Spleen (tissue), 13 donors: ENCODE measurements at places on chromosomes 3 and 15.

GRCh38 chr3:178480274-178480673 is 56.0 kb upstream of the KCNMB2 start:
- no peak for DNase-seq

DNA sequence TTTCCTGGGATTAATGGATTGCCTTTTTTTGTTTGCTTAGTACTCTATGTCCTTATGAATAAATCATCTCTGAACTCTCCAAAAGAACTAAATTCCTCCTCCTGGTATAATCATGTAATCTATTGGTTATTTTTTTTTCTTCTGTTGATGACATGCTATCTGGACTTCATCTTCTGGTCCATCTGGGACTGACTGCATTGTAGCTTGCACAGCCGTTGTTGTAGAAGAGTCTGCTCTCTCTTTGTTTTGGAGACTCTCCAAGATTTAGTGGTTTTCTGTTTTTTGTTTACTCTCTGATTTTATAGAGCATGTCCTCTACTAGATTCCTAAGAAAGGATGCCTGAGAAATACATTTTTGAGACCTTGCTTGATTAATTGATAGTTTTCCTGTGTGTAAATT is 19.1 kb downstream of the IREB2 start:
- DNase-seq, result no peak

GRCh38 chr3:197520311-197521276 is 35.2 kb downstream of the BDH1 start:
- DNase-seq, result no peak

GRCh38 chr15:45628136-45628535 is 6.7 kb upstream of the SQOR start:
- no peak for DNase-seq

DNA sequence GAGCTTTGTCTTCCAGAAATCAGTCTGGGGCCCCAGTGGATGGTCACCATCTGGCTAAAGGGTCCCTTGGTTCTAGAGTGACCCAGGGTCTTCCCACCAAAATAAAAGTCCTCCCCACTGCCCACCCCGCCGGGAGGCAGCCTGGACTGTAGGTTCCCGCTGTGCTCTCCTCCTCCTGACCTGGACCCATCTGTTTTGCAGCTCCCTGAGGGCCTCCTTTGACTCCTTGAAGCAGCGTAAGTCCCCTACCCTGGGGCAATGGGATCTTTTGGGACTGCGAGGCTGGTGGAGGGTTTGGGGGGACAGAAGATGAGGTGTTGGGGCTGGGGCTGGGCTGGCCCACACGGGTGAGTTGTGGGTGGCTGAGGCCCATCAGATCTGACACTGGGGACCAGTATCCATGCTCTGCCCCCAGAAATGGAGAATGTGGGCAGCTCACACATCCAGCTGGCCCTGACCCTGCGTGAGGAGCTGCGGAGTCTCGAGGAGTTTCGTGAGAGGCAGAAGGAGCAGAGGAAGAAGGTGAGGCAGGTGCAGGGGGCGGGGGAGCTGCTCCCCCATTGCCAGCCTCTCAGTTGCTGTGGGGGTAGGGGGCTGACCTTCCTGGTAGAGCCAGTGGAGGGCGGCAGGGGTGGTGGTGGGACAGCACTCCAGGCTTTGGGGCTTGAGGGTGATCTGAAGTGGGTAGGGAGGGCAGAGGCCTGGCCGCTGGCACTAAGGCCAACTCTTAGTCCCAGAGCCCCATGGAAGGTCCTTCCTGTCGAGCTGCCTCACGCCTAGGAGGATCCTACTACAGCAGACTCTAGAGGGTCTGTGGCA is 30.4 kb downstream of the PSTPIP1 start:
- DNase-seq, result peak; percentile 67

DNA sequence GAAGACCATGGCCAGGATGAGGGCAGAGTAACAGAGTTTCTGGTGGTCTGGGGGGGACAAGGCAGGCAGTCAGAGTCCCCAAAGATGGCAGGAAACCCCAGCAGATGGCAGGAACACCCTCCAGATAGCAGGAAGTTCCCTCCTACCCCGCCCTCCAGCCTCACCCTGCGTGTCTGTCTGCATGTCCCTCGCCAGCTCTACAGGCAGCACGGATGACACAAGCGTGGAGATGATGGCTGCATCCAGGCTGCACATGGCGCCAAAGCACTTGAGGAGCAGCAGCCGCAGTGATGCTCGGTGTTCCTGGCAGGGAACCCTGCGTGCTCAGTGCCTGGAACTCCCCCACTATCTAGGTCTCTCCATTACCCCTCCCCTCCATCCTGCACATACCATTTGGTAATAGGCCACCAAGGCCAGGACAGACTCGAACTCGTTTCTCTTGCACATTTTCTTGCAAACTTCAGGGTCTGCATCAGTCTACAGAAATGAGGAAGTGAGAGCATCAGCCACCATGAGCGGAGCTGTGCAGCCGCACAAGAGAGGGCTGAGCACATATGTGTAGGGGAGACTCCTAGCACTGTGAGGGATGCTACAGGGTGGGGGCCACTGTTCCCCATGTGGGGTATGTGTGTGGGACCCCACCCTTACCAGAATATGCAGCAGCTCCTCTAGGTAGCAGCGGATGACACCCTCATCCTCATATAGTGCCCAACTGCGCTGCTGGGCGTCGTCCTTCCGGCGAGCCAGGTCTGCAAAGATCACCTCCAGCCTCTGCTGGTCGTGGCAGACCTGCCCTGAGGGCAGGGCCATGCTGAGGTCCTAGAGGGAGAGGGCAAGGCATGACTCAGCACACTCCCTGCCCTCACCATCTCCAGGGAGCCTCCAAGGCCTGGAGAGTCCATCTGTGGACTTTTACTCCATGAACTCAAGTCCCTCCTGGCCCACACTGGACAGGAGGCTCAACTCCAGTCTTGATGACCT is 6.0 kb downstream of the NCKIPSD start:
- peak; percentile 74 for DNase-seq

- no peak for DNase-seq
These were observed 154.5 kb downstream of the FOXP1 start for GRCh38 chr3:71428841-71429596.

- DNase-seq, result no peak
These were observed 113.1 kb downstream of the ABI3BP start for GRCh38 chr3:100880072-100880471.

DNA sequence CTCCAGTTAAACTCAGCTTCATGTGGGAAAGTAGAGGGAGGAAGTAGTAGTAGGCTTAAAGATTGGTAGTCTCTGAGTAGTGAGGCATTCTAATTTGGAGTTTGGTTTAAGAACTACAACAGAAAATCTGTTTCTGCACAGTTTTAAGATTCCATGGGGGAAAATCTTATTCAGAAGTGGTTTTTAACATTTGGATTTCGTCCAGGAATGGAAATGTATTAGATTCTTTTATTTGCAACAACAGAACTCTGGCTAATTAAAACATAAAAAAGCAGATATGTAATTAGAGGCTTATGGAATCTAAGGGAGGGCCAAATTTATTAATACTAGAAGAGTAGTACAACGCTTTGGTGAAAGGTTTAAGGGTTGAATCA is 36.0 kb downstream of the NECTIN3 start:
- no peak for DNase-seq
